ENCODE measurements at places on chromosomes 2 and 18.

DNA sequence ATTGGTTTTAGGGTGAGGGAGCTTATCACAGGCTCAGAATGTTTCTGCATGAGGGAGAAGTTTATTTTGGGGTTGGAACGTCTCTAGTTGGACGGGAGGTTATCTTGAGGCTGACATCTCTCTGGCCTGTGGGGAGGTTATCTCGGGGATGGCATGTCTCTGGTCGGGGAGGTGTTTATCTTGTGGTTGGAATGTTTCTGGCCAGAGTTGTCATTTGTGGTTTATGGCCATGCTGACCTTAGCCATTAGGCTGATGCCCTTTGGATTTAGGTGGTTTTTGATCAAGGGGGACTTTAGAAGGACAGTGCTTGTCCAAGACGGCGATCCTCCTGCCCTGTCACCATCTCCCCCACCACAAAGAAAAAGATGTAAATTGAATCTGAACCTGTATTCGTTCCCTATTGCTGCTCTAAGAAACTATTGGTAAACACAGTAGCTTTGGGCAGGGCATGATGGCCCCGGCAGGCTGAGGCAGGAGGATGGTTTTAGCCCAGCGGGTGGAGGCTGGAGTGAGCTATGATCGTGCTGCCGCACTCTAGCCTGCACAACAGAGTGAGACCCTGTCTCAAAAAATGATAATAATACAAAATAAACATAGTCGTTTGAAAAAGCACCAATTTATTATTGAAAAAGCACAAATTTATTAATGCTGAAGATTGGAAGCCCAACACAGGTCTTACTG is 17.8 kb upstream of the MPPE1 start:
- no peak overlapping the region for H3K4me3 ChIP-seq
- no peaks in the 10 kb centered on the region for H3K27me3 ChIP-seq
- H3K4me1 ChIP-seq: no peaks in the 10 kb centered on the region
- H3K27ac ChIP-seq: no peak overlapping the region
- DNase-seq: no peak

GRCh38 chr18:5618047-5618688 is 74.4 kb upstream of the EPB41L3 start:
- no peaks in the 10 kb centered on the region for H3K27me3 ChIP-seq
- no peak overlapping the region for H3K27ac ChIP-seq
- no peak for DNase-seq
- no peaks in the 10 kb centered on the region for H3K36me3 ChIP-seq
- H3K4me3 ChIP-seq: no peak overlapping the region

- H3K27me3 ChIP-seq: no peaks in the 10 kb centered on the region
- no peaks in the 10 kb centered on the region for H3K4me1 ChIP-seq
- no peaks in the 10 kb centered on the region for H3K36me3 ChIP-seq
- no peak overlapping the region for H3K4me3 ChIP-seq
- DNase-seq: no peak
Observed at GRCh38 chr2:100773538-100773937, 46.4 kb upstream of the NPAS2 start.

- no peaks in the 10 kb centered on the region for H3K36me3 ChIP-seq
- H3K27ac ChIP-seq: no peak overlapping the region
- no peak overlapping the region for H3K4me3 ChIP-seq
- no peaks in the 10 kb centered on the region for H3K4me1 ChIP-seq
- DNase-seq: no peak
- no peaks in the 10 kb centered on the region for H3K27me3 ChIP-seq
Observed at GRCh38 chr2:19888831-19889230, 13.0 kb downstream of the TTC32 start.

DNA sequence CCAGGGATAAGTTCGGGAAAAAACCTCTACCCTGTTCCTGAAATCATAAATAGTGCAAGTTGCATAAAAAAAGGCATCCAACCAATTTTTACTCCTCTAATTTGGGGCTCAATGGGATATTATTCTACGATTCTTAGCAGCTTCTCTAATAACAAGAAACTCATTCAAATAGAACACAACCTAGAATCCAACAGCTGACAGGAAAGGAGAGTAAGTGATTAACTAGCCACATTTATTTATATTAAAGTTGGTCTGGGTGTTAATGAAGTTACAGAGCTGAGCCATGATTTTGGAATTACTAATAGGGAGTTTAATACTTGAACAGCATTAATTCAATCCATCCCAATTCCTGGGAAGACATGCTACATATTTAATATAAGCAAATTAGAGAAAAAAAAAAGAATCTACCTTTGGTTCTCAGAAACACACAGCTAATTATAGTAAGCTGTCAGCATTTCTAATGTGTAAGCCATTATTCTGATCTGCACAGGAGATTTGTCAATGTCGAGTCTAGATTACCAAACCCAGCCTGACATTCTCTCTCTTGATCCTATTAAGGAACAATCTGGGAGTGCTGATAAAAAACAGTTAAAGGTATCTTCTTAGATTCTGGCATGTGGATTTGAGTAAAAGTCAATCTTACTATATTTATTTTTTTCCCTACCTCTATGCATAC is 267.7 kb downstream of the NBAS start:
- no peak for DNase-seq
- H3K36me3 ChIP-seq: no peaks in the 10 kb centered on the region
- H3K27ac ChIP-seq: no peak overlapping the region
- no peak overlapping the region for H3K4me3 ChIP-seq
- no peaks in the 10 kb centered on the region for H3K4me1 ChIP-seq

Data from pancreas (tissue), 10 donors.